ENCODE measurements at places on chromosomes 7 and 10.

DNA sequence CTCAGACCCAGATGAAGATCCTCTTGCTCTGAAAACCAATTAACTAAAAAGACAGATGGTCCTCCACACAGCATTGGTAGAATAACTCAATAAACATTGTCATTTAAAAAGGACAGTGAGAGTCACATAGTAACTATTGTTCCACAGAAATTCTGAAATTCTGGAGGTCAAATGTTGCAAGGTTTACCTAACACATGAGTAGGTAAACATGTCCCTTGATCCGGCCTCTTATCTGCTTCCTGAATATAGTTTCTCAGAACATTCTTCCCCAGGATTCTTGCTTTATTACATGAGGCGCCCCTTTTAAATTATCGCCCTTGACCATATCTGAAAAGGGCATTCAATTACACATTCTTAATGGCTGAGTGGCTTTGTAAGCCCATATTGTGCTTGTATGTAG, 270.7 kb downstream of the SEMA3D start:
- no peak for DNase-seq

- DNase-seq, result no peak
Observed at GRCh38 chr7:30285067-30285535, 704 bp downstream of the ZNRF2 start.

- no peak for DNase-seq
Observed at GRCh38 chr7:36088553-36088952, 64.5 kb upstream of the EEPD1 start.

DNA sequence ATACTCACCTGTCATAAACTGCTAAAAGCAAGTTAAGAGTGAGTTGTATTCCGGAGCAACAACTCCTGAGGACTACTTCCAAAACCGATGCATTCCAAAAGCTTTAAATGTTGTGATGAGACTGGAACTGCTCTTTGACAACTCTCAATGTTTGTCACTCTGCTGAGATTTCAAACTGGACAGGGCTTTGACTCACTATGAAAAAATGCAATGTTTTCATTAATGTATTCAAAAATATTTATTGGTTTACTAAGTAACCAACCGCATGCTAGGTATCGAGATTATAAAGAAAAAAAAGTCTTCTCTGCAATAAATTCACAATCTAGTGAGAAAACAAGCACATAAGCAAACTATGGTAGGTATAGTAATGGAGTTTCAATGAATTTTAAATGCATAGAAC, 107.9 kb upstream of the GNAI1 start:
- no peak for DNase-seq

GRCh38 chr10:78059906-78060702, 26.4 kb downstream of the RPS24 start:
- no peak for DNase-seq
